ENCODE measurements at places on chromosomes 16 and 17.

GRCh38 chr17:42291129-42291528 is 2.8 kb downstream of the STAT5A start:
- no peak for DNase-seq

- no peak for DNase-seq
Measured at GRCh38 chr17:32621612-32622312, 135.0 kb downstream of the CDK5R1 start.

DNA sequence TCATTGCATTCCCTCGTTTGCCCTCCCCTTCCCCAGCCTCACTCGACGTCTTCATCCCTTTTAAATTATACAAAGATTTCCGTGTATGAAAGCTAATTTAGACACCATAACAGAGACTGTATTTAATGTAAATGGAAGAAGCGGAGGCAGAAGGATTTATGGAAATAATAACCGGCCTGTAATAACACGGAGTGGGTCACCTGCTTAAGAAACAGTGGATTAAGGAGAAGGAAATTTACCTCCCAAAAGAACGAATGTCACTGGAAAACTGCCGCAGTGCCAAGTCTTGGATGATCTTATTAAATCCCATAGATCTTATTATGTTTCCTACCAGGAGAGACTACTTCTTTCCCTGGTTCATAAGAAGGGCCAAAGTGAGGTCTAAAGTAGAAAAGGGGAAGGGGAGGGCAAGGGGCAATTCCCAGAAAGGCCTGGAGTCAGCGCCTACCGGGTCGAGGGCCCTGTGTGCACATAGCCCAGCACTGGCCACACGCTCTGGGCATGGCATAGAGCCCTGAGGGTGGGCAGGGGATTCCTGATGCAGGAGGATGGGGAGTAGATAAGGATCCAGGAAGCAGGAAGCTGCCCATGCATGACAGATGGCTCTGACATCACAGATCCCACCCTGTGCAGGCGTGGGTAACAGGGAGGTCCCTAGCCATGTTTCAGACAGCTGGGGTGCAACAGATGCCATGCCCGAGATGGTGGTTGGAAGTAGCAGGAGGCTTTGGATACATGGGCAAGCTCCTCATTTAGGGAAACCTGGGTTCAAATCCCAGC is 56.2 kb upstream of the RPL38 start:
- no peak for DNase-seq

DNA sequence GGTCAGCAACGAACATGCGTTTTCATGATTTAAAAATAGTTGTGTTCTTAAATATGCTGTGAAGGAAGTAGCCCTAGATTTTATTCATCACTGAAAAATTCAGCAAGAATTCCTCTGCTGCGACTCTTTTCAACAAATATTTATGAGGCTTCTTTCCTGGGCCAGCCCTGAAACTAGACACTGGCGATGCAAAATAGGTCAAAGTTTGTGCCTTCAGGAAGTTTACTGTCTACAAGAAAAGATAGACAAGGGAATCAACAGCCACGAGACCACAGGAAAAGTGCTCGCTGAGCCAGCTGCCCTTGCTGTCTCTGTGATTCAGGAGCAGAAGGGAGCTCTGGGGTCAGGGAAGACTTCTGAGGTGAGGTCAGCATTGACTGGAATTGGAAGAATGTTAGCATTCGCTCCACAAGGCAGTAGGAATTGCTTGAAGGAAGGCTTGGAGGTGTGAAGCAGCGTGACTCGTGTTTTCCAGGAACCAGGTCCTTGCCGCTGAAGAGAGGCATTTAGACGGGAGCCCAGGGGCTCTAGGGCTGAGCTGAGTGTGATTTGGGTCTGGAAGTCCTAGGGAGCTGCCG is 1.9 kb upstream of the RPL26 start:
- no peak for DNase-seq

GRCh38 chr16:55494994-55495421 is 13.9 kb upstream of the LPCAT2 start:
- DNase-seq, result no peak

DNA sequence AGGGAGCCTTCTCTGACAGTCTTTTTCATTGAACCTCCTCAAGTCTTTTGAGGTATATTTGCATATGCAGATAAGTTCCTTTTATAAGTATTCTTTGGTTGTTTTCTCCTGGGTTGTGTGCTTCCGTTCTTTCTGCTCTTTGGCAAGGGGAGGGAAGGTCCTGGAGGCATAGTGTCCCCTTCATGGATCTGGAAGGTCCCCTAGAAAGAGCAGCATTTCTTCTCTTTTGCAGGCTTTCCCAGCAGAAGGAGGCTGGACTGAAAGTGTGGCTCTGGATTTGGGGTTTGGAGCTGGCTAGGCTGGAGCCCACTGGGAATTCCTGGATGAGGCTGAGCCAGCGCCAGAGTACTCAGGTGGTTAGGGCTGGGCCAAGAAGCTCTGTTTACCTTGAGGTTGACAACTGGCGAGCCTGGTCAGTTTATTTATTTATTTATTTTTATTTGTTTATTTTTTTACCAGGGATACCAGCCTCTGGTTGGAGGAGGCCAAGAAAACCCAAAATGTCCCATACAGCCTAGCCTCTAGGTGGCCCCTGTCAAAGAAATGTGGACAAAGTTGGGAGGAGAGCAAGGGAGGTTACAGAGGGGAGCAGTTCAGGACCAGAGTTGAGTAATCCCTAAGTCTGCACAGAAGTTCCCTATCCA is 5.4 kb upstream of the TOP2A start:
- DNase-seq, result no peak

Measured in NCI-H1048 (cell line).